NCI-H774 (cell line): ENCODE measurements at places on chromosomes 1 and 21.

GRCh38 chr1:10796029-10796944 lies at the start of gene CASZ1:
CASZ1 (minus strand) TSS chr1:10796646; CDS start chr1:10693889, 102,757 bp downstream.
- DNase-seq: peak; percentile 73

DNA sequence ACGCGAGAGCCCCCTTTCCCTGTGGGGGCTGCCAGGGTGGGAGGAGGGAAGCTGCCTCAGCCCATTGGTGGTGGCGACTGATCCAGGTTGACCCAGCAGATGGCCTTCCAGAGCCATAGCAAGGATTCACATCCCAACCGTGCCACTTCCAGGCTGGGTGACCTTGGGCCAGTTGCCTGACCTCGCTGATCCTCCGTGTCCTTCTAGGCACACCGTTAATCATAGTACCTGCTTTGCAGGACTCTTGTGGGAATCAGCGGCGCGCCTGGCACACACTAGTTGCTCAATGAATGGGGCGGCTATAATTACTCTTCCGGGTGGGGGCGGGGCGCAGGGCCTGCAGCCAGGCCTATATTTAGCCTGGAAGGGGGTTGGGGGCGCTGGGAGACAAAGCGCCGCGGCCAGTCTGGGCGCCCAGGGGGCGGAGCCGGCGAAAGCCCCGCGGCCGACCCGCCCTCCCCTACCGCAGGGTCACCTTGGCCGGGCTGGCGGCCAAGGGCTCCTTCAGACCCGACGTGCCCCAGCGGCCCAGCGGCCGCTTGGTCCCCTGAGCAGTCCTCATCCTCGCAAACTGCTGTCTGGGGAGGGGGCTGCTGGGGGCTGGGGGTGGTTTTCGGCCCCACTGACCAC lies 5.1 kb downstream of the HSPB7 start:
- DNase-seq: no peak

- no peak for DNase-seq
These were observed 38.2 kb downstream of the RABIF start for GRCh38 chr1:202850593-202851362.

DNA sequence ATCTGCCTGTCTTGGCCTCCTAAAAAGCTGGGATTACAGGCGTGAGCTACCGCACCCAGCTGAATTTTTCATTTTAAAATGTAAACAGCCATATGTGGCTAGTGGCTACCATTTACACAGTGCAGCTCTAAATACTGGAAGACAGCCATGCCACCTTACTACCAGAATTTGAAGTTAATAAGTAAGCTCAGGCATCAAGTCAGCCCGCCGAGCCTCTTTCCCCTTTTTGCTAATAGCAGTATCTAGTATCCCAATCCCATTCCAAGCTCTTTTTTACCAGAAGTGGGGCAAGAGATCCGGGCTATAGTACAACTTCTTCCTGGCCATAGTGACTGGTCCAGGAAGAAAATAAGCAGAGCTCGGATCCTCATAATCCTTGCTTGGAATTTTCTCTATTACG lies 15.1 kb downstream of the TAF13 start:
- no peak for DNase-seq

DNA sequence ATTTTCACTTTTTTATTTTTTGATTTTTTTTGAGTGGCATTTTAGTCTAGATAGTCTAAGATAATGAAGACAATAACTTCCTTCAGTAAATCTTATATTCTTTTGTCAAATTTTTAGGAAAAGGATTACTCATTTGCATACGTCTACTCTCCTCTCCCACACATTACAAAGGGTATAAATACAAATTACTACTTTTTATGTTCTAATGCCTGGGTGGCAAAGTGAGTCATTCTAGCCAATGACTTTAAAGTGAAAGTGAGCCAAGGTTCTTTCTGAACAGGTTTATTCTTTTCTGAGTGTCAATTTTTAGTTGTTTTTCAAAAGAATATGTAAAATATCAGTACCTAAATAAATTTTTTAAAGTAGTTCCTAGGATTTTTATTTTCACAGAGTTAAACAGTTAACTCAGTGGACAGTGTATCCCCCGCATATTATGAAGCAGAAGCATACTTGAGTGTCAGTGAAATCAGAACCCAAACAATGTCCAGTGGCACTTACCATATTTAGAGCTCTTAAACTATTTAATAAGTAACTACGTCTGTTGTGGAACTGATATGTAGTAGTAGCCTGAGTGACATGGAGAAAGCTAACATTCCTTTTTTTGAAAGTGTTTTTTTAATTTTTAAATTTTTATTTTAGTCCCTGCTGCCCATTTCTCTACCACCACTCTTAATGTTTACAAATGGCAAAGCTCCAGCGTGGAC lies 141.7 kb downstream of the PHTF1 start:
- DNase-seq: no peak

- DNase-seq: no peak
These were observed 1.3 kb upstream of the XKR8 start for GRCh38 chr1:27958513-27958912.

DNA sequence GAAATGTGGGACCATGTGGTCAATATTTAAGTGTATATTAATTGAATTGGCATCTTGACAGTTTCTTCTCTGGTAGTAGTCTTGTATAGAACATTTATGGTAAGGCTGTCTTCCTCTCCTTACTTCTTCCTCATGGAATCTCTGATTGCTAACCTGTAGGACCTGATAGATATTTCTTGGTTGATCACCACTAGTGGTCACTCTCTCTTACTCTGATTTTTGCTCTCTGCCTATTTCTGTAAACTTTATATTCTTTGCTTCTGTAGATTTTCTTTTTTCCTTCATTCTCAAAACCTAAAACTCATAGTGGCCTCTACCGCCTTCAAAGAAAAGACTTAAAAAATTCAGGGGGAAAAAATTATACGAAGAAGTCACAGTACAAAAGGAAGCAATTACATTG lies 21.2 kb downstream of the MAST2 start:
- no peak for DNase-seq

GRCh38 chr1:194039578-194039977 lies 853.2 kb upstream of the B3GALT2 start:
- no peak for DNase-seq

DNA sequence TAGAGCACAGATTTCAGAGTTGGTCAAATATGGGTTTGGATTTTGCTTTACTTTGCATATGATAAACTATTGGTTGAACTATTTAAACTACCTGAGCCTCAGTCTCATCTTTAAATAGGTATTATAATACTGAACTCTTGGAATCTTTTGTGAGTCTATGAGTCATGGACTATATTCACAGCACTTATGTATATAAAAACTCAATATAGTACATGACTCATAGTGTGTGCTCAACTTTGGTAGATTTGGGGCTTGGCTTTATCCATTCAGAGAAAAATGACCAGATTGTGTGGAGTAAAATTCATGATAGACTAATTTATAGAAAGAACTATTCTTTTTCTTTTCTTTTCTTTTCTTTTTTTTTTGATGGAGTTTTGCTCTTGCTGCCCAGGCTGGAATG lies 28.7 kb downstream of the FCRL3 start:
- no peak for DNase-seq

DNA sequence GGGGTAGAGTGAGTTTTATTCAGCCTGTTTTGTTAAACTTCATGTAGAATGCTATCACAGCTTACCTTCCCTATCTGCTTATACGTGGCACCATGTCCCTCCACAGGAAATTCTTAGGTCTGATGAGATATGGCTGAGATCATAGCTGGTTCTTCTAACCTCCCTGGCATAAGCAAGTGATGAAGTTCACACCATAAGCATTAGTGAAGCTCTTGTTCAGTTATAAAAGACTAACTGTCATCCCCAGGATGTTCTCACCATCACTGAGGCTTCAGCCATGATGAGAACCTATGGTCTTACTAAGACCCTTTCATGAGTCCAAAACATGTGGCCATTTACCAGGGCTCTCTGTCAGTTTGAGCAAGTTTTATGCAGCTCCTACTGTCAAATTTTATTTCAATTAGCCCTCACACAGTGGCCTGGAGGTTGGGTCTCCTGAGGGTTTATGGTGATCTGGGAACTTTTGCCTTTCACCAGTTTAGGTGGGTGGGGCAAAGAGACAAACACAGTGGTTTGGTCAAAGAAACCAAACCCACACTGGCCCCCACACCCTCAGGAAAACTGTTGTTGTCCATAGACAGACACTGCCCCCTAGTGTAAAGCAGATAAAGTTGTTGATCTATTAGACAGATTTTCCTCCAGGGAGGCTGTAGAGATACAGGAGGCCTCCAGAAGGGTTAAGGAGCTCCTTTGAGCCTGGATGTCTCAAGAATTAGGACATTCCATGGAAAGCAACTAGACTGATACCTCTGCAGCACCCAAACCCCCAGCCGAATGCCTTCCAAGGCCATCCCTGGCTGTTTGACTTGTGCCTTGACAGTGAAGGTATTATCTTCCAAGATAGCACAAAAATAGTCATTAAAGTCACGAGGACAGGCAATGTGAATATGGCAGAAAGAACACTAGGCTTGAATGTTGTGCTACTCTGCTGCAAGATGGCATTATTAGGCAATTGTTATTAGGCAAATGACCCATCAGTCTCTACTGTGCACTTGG lies 5.0 kb downstream of the SLC22A15 start:
- DNase-seq: peak; percentile 12

GRCh38 chr21:37682966-37683365 lies 233.3 kb downstream of the KCNJ6 start:
- no peak for DNase-seq

GRCh38 chr1:236639686-236640085 lies 35.4 kb upstream of the HEATR1 start:
- no peak for DNase-seq

GRCh38 chr21:37862536-37862935 lies 53.7 kb downstream of the KCNJ6 start:
- peak; percentile 43 for DNase-seq

- no peak for DNase-seq
These were observed 553.3 kb upstream of the USP24 start for GRCh38 chr1:55768327-55768952.

DNA sequence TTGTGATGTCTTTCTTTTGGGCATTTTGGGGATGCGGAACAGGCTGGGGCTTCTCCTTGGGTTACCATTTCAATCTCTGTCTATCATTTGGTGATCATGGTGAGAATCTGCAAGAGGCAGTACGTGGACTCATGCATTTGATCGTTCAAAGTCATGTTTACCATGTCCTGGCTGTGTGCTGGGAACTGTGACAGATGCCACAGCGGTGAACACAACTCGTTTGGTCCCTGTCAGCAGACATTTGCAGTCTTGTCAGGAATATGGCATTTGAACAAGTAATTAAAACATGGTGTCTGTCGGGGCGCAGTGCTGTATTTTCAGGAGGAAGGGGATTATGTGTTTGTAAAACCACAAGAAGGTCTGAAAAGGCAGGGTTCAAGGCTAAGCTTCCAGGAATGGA lies 103.3 kb upstream of the IGSF21 start:
- no peak for DNase-seq

GRCh38 chr1:174191349-174191862 lies 32.1 kb downstream of the RABGAP1L start:
- DNase-seq: no peak

GRCh38 chr1:155297384-155297783 lies 3.9 kb downstream of the PKLR start:
- DNase-seq: no peak

GRCh38 chr1:234240680-234241079 lies 132.6 kb upstream of the COA6 start:
- DNase-seq: no peak

GRCh38 chr1:160377585-160378206 lies 10.8 kb downstream of the NHLH1 start:
- no peak for DNase-seq

GRCh38 chr1:234933475-234933874 lies 195.2 kb downstream of the TOMM20 start:
- DNase-seq: no peak

GRCh38 chr21:37475186-37475868 lies 108.8 kb downstream of the DYRK1A start:
- DNase-seq: no peak

DNA sequence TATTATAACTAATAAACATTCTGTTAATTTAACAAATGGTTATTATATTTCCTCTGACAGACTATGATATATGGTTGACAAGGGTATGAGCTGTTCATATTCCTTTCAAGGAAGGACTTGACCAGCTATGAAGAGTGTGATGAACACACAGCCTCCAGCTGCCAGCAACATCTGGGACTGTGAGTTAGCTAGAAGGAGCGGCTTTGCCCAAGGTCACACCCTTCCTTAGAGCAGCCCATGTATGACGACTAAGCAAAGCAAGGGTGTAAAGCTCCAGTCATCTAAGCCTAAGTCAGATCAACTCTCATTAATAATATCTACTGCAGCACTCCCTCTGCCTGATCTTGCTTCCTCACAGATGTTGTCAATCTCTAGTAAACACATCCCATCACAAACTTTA lies 355.4 kb downstream of the PLPP3 start:
- DNase-seq: no peak

- no peak for DNase-seq
These were observed 1.5 kb downstream of the S100PBP start for GRCh38 chr1:32818804-32819541.

DNA sequence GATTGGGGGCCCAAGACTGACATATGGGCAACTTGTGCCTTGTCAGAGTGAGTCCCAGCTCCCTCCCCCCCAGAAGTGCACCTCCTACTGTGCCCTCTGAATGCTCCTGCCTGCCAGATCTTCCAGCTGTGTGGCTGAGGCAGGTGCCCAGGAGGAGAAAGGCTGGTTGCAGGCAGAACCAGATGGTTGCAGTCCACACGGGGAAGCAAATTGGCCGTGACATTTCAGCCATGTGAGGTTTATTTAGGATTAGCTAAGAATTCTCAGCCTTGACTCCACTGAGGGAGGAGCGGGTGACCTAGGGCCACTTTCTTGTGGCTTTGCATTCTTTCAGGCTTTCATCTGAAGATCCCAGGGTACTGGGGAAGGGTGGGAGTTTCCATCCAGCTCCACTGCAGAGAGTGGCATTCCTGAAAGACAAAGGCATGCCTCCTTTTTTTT lies 33.8 kb downstream of the PEX14 start:
- DNase-seq: no peak

DNA sequence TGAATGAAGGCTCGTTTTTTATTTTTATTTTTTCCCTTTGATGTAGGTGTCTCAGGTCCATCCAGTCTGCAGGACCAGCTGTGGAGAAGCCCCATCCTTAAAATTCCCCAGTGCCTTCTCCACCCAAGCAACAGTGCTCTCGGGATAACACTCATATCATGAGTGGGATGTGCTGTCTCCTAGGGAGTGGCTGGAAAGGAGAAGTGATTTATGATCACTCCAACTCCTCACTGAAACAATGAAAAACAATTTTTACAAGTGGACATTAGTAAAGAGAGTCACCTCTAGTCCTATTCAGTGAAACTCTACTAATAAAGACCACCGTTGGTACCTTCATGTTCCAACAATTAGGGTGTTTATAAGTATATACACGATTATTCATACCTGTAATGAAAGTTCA lies 3.5 kb downstream of the STUM start:
- DNase-seq: no peak

DNA sequence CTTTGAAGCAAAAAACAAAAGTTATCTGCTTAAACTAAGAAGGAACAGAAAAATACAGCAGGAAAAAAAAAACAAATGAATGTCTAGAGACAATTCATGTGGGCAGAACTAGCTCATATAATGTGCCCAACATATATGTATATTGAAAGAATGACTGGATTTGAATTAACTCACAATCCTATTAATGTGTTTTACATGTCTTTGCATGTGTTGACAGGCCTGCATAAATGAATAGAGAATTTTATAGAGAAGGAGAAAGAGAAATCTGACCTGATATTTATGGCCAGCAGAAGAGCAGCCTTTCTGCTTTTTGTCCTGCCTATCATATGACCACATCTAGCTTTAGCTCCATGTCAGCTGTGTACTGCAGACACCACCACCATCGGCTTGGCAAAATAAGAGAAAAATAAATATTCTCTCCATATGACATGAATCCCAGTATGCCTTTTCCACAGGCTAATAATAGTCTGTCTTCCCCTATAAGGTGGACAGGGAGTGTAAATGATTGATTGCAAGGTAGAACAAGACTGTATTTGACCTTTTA lies 171.5 kb upstream of the PALMD start:
- DNase-seq: no peak
